ENCODE measurements at places on chromosomes 3 and 15.

DNA sequence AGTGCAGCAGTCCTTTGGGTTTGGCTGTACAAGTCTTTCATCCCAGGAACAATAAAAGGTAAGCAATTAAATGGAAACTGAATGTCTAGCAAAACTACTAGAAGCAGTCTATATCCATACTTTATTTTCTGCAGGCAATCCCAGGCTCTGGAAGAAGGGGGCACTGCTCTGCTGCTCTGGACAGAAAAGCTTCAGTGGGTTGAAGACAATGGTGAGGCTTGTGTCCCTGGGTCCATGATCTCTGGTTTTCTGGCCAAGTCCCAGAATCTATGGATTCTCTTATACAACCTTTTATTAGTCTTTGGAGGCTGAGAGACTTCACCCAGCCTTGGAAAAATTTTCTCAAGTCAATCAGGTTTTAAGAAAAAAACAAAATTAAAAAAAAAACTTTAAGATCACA lies 35.6 kb downstream of the SCAP start:
- no peak for DNase-seq

GRCh38 chr3:123706871-123707270 lies 122.0 kb upstream of the HACD2 start:
- no peak for DNase-seq

- DNase-seq = no peak
Observed at GRCh38 chr3:143383421-143383820, 263.9 kb downstream of the CHST2 start.

DNA sequence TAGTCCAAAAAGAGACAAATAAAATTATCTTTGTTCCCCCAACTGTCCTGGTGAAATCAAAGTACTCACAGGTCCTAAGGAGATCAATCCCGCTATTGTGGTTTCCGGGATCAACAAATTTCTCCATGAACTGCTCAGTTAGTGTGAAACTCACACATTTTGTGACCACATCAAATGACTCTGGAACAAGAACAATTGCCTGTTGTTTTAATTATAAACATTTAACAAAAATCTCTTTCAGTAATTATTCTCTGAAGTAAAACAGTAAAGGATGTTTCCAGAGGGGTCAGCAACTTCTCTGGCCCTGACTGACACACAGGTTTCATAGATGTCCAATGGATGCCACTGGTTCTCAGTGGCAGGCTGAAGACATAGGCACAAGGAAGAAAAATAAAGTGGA lies 3.9 kb downstream of the CLDND1 start:
- no peak for DNase-seq

DNA sequence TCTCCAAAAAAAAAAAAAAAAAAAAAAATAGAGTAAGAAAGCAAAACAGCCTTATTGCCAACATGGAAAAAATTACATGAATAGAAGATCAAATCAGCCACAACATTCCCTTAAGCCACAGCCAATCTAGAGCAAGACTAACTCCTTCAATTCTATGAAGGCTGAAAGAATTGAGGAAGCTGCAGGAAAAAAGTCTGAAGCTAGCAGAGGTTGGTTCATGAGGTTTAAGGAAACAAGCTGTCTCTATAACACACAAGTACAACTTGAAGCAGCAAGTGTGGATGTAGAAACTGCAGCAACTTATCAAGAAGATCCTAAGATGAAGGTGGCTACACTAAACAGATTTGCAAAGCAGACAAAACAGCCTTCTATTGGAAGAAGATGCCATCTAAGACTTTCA lies 9.3 kb downstream of the PARL start:
- DNase-seq = no peak

GRCh38 chr15:92887869-92888268 lies 12.3 kb upstream of the CHD2 start:
- no peak for DNase-seq

GRCh38 chr15:52180196-52180835 lies 10.9 kb downstream of the GNB5 start:
- no peak for DNase-seq

GRCh38 chr3:71724584-71725270 lies 475 bp downstream of the EIF4E3 start:
- no peak for DNase-seq

GRCh38 chr3:156145866-156146265 lies 25.5 kb downstream of the KCNAB1 start:
- no peak for DNase-seq

- no peak for DNase-seq
Observed at GRCh38 chr3:61420136-61420759, 141.1 kb upstream of the PTPRG start.

DNA sequence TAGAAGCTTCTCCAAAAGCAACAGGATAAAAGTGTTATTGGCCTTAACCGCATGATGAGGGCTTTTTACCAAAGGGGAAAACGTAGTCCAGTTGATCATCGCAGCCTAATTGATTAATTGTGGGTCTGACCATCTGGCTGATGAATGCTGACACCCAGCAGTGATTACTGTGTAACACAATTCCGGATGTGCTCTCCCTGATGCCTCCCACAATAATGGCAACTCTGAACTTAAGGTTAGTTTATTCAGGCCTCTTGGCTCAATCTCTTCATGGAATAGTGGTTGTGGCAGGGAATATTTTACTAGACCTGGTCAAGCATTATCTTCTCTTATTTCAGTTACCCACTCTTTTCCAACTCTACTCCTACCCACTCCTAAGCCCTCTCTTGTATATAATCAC lies 332.9 kb downstream of the TIGIT start:
- DNase-seq = no peak

GRCh38 chr15:66411190-66411589 lies 24.5 kb downstream of the MAP2K1 start:
- DNase-seq = no peak

GRCh38 chr3:11230832-11231231 lies 41.4 kb upstream of the ATG7 start:
- DNase-seq = no peak

GRCh38 chr15:73583544-73583943 lies 49.6 kb downstream of the NPTN start:
- DNase-seq = no peak

- DNase-seq = no peak
Observed at GRCh38 chr3:111134302-111134701, 62.7 kb downstream of the NECTIN3 start.

GRCh38 chr3:171187706-171188290 lies 161.3 kb upstream of the SLC2A2 start:
- peak; percentile 14 for DNase-seq

DNA sequence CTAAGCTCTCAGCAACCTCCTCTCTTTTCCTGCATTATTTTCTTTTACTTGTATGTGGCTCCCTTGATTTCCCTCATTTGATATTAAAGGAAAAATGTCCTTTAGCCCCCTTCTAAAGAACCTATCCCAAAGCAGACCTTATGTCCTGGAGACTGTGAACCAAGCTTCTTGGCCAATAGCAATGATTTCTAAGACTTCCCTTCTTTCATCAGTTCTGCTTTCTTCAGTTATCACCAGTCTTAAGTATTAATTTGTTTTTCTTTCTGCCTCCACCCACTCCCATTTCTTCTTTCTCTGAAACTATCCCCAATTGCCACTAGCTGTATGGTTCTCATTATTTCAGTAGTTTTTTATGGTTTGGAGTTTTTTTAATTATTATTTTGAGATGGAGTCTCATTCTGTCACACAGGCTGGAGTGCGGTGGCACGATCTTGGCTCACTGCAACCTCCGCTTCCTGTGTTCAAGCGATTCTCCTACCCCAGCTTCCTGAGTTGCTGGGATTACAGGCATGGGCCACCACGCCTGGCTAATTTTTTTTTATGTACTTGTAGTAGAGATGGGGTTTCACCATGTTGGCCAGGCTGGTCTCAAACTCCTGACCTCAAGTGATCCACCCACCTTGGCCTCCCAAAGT lies 12.1 kb downstream of the TMOD3 start:
- no peak for DNase-seq

GRCh38 chr3:151483961-151484520 lies 23.2 kb upstream of the IGSF10 start:
- DNase-seq = no peak

- DNase-seq = no peak
Observed at GRCh38 chr15:74220475-74221248, 15.5 kb upstream of the CCDC33 start.

DNA sequence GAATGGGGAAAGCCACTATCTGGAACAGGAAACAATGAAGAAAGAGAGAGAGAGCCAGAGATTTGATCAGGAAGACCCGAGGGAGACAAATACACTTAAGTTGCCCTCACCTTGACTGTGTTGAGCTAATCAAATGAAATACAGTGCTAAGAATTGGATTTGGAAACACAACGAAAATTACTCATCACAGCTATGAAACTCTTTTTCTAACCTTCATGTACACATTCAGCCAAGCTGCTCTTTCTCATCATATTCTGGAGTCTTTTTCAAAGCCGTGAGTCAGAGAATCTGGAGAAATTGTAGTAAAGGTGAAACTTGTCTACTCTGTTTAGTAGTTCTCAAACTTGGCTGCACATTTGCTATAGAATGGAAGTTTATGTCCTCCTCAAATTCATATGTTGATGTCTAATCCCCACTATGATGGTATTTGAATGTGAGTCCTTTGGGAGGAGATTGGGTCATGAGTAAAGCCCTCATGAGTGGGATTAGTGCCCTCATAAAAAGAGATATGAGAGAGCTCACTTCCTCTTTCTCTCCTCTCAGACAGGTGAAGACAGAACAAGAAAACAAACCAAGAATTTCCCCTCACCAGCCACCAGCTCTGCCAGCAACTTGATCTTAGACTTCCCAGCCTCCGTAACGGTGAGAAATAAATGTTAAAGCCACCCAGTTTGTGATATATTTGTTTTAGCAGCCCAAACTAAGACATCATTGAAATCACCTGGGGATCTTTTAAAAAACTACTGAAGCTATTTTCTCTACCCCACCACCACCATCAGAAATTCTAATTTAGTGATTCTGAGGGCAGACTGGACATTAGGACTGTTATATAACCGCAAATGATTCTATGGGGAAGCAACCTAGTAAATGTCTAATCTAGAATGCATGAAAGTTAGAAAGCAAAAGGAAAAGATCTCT lies 143.6 kb upstream of the GRM7 start:
- DNase-seq = no peak

DNA sequence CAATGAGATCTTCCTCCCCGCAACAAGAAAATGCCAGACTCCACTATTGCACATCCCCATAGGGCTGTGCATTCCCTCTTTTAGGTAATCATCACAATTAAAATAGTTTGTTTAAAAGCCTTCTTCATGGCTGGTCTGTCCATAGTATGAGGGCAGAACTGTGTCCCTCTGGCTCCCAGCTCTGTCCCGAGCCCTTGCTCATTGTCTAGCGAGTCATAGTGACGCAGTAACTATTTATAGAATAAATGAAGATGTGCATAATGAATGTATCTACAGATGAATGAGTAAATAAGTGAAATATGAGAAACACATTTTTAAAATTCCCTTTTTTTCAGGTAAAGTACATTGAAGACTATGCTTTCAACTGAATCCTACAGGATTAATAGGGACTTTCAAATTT lies 128.4 kb upstream of the TMC3 start:
- DNase-seq = no peak

Measured in hematopoietic multipotent progenitor cell treated with erythropoietin and hydrocortisone succinate and interleukin-3 and kit ligand, for 15 days (in vitro differentiated cells).